ENCODE measurements at places on chromosomes 1 and 21. TPM values are rescaled to one million over a fixed set of nuclear protein-coding genes. Genes with fewer than 3 reads are reported as not detected.

DNA sequence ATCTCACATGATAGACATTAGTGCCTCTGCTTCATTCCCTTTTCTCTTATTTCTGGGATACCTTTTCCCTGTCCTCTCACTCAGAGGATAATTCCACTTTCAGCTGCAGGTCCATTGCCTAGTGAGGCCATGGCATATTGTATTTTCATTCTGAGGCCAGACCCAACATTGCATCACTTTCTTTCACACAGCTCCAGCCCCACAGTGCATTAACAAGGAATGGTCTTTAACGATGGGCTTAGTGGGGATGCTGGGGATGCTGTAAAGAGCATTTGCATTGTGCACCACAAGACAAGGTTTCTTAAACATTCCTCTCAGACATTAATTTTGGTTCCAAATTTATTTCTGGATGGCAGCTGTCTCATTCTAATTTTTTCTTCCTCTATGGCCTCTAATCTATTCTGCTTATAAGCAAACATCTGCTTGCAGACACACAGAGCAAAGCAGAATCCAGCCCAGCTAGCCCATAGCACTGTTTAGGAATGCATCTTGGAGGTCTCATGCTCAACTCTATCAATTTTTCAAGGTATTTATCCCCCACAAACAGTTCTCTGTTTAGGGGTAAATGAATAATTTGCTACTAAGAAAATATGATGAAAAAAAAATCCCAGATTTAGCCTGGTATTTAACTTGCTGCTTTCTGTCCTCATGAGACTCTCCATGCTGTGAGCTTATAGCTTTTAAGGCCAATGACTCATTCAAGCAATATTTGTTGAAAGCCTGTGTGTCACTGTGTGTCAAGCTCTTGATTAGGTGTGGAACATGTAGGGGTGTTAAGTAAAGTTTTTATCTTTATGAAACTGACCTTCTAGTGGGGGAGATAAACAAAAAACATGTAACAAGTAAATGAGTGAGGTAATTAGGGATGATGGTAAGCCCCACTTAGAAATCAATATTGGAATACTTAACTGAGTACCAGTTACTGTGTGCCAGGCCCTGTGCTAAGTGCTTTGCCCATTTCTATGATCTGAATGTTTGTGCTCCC lies 44.5 kb upstream of the CCDC190 start:
- no peak for DNase-seq

DNA sequence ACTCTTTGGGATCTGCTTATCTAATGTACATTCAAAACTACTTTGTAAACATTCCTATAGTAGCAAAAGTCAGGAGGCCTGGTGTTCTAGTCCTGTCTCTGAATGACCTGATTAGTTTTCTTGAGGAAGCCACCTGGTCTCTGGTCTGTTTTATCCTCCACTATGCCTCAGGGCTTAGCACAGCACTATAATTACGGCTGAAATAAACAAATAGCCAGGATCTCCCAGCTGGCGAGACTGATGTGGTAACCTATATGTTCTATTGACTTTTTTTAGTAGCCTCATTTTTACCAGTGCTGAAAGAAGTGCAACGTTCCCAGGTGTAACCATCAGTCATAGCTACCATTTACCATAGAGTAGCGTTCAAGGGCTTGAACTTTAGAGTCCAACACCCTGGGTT lies 24.2 kb upstream of the RPL11 start:
- DNase-seq: no peak

Gene DAP3
- 142 TPM for total RNA-seq

- DNase-seq: no peak
Measured at GRCh38 chr21:41488080-41488479, 19.9 kb downstream of the TMPRSS2 start.

Gene CD46
- 94.6 TPM for total RNA-seq

Gene RBM11
- total RNA-seq: 3.1 TPM

GRCh38 chr21:44441041-44441400 lies 14.3 kb upstream of the LRRC3 start:
- no peak for DNase-seq

DNA sequence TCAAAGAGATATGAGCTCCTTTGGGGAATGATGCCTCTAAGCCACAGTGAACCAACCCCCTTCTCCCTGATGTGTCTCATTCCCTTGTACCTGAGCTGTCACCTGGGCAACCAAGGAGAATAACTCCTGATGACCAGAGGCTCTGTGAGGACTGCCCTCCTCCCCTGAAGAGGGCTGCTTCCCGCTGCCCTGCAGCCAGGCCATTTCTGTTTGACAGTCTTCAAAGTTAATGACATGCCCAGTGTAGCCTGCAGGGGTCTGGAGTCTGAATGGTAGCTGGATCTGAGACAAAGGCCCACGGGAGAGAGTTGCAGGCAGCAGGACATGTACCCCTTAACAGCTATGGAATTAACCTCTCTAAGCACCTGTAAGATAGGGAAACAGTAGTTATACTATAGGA lies 3.4 kb upstream of the SLFNL1 start:
- DNase-seq: no peak

DNA sequence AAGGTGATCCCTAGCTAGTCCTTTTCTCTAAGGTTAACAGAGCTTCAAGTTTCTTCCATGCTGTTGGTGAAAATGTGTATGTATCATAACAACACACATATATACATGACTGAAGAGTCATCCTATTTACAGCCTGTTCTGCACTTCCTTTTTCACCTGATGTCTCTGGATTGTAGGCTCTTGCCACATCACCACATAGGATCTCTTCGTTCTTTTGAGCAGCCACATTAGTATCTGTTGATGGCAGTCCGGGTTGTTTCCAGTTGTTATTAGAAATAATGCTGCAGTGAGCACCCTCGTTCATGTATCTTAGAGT lies 19.7 kb downstream of the MRPL37 start:
- DNase-seq: no peak

Gene TSPEAR
- total RNA-seq: not detected

DNA sequence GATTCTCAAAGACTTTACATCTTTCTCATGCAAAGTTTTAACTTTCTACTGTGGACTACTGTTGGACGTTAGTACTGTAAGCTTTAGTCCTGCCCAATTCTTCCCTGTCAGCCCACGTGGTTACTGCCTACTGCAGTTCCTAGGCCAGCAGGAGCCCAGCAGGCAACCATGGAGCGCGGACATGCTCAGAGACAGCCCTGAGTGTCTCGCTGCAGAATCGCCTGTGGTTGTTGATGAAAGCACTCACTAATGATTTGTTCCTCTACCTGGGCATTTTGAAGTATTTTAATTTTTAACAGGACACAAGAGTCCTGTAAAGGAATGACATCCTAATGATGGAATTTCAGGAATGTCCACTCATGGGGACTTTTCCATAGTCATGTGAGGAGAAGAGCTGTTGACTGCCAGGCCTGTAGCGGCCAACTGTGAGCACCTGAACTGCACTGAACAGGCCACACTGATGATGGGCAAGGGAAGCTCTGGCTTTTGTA lies 44.1 kb downstream of the PGBD5 start:
- no peak for DNase-seq

DNA sequence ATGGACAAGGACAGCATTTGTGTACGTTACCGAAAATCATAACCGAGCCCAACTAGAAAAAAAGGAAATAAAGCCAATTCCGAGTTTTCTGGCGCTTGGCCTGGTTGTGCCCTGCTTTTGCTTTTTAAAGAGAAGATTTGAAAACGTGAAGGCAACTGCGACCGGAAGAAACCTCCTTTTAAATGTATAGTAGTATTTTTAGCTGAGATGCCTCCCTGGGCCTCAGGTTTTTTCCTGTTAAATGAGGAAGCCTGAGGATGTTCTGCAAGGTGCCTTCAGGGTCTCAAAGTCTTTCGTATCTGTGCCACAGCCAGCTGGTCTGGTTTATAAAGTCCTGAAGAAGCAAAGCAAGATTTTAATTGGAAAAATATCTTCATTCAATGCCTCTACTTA lies 371 bp upstream of the ODF2L start:
- peak; percentile 19 for DNase-seq

GRCh38 chr1:211037095-211037494 lies 96.9 kb downstream of the KCNH1 start:
- peak; percentile 12 for DNase-seq

DNA sequence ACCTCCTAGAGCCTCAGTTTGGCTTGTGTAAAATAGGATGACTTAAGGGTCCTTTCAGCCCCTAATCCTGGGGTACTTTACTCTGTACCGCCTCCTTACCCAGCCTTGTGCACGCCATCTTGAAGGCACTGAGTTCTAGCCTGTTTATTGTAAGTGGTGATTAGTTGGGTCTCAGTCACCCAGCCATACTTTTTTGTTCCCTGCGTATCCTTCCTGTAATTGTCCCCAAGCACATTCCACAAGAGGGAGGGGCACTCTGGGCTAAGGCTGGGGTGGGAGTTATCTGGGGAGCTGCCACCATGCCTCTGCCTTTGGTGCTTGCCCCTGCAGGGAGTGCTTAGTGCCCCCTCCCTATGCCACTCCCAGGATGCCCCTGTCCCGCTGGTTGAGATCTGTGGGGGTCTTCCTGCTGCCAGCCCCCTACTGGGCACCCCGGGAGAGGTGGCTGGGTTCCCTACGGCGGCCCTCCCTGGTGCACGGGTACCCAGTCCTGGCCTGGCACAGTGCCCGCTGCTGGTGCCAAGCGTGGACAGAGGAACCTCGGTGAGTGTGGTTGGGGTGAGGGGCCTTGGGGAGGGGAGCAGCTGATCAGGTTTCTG lies 856 bp downstream of the FDPS start:
- DNase-seq: no peak

DNA sequence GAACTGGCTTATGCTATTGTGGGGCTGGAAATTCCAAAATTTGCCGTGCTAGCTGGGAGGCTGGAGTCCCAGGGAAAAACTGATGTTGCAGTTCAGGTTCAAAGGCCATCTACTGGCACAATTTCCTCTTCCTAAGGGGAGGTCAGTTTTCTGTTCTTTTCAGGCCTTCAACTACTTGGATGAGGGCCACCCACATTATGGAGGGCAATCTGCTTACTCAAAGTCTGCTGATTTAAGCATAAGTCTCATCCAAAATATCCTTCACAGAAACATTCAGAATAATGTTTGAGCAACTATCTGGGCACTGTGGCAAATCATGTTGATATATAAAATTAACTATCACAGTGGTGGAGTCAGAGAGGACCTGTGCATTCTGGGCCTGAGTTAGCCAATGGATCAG lies 21.2 kb upstream of the PTGFR start:
- no peak for DNase-seq

GRCh38 chr1:217919683-217920388 lies 288.7 kb downstream of the SPATA17 start:
- DNase-seq: no peak

Gene KIF26B
- not detected for total RNA-seq

GRCh38 chr1:19858893-19859292 lies 23.3 kb upstream of the OTUD3 start:
- no peak for DNase-seq

DNA sequence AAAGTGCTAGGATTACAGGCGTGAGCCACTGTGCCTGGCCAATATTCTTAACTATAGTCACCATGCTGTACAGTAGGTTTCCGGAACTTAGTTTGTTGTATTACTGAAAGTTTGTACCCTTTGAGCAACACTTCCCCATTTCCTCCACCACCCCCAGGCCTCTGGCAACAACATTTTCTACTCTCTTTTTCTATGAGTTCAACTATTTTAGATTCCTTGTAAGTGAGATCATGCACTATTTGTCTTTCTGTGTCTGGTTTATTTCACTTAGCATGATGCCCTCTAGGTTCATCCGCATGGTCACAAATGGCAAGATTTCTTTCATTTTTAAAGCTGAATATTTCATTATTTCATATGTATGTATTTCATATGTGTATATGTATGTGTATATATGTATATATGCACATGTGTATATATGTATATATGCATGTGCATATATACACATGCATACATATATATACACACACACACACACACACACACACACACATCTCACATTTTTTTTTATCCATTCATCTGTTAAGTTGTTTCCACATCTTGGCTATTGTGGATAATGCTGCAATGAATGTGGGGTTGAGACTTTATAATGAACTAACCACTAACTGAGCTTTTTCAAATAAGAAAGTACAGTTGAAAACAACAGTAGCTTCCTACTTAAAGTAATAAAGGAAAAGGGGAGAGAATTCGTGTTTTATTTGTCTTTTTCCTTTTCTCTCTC lies 256.8 kb upstream of the C1orf105 start:
- no peak for DNase-seq

- DNase-seq: no peak
Measured at GRCh38 chr21:46345861-46346260, 21.9 kb downstream of the PCNT start.

GRCh38 chr1:64678366-64678765 lies 66.5 kb upstream of the RAVER2 start:
- no peak for DNase-seq

- DNase-seq: no peak
Measured at GRCh38 chr1:23446661-23447310, 22.2 kb upstream of the TCEA3 start.
